ENCODE measurements at places on chromosomes 6 and 20.

DNA sequence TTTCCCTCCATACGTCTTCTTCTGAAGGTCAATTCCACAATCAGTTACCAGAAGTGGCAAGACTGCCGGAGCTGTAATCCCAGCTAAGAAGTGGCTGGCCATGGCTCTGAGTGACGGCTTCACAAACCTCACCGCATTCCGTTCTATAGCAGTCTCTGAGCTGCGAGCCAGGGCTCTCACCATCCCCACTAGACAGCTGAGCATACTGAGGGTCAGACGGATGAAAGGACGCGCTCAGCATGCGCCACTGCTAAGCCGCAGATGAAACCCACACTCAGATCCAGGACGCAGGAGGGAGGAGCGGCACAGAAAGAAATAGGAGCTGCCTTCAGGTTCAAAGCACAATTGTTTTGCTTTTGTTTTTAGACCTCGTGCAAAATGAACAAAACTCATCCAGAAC is 97.9 kb downstream of the ANKRD60 start:
- DNase-seq, result no peak

GRCh38 chr20:8635837-8636236 is 433.1 kb upstream of the PLCB4 start:
- no peak for DNase-seq

- no peak for DNase-seq
Observed at GRCh38 chr20:4113615-4114603, 98.6 kb upstream of the RNF24 start.

DNA sequence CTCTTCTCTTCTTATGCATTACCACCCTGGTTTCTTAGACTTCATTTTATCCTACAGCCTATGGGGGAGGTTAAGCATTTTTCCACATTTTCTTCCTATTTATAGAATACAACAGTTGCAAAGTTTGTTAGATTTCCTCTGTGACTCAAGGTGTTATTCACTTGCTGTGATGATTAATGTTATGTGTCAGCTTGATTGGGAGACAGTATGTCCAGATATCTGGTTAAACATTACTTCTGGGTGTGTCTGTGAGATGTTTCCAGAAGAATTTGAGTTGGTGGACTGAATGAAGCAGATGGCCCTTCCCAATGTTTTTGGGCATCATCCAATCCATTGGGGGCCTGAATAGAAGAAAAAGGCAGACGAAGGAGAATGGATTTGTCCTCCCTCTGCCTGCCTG is 131.3 kb downstream of the C6orf118 start:
- no peak for DNase-seq

- no peak for DNase-seq
Observed at GRCh38 chr6:142013287-142013686, 119.4 kb upstream of the GJE1 start.

DNA sequence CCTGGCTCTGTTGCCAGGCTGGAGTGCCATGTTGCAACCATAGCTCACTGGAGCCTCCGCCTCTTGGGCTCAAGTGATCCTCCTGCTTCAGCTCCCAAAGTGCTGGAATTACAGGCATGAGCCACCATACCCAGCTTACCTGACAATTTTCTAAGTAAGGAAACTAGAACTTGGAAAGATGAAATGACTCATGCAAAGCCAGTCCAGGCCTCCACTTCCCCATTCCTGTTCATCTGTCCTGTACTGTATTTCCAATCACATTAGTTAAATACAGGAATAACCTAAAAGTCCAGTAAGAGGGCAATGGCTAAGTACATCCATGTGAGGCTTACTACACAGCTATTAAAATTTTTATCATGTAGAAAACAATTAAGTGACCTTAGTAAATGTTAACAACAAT is 8.3 kb upstream of the ADGB start:
- DNase-seq, result no peak

GRCh38 chr6:44080561-44081521 is 46.4 kb downstream of the MRPL14 start:
- no peak for DNase-seq

Measured in mucosa of gallbladder (tissue), 1 donor.